BJ (cell line): ENCODE measurements at places on chromosomes 6 and 20.

DNA sequence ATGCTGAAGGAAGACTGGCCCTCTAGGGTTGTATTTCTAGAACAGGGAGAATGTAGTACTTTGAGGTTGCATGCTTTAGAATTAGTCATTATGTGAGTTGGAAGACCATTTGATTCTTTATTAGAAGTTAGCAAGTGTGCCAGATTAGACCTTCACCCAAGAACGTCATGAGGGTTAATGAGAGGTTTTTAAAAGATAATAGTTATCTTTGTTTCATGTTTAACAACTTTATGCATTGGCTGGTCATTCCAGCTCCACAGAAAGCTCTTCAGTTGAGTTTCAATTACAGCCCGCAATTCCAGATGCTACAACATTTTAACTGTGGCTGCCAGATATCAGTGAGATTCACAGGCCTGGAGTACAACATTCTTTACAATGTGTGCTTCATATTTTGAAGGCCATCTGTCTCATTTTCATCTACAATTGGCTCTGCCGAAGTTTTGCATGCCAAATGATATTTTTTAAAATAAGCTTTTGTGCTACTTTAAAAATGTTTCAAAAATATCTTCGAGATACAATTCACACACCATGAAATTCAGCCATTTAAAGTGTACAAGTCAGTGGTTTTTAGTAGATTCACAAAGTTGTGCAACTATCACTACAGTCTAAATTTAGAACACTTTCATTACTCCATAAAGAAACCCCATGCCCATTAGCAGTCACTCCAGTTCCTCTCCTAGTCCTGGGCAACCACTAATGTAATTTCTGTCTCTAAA is 61.1 kb upstream of the FBXO30 start:
- DNase-seq = no peak

- DNase-seq = no peak
These were observed 383.8 kb downstream of the ADGRB3 start for GRCh38 chr6:69018906-69019305.

- no peak for DNase-seq
These were observed 868 bp downstream of the SAMD10 start for GRCh38 chr20:63978319-63979228.

DNA sequence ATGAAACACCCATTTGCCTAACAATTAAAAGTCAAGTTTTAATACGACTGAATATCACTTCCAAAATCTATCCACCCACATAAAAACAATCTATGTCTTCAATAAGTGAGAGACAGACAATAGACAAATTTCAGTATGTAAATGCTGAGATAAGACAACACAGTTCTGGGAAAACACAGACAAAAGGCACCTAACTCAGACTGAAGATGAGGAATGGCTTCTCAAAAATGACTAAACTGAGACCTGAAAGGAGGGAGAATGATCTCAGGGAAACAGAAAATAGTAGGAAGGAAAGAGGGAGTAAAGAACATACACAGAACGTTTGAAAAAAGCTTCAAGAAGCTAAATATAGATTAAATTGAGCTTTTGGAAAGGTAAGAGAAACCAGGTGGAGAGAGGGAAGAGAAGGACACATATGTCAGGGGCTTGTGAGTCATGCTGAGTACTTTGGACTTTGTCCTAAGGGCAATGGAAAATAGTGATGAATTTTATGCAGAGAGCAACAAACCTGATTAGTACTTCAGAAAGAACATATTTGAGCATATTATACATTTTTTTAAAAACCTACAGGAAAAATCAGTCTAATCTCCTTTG is 16.1 kb downstream of the LMBRD1 start:
- no peak for DNase-seq

DNA sequence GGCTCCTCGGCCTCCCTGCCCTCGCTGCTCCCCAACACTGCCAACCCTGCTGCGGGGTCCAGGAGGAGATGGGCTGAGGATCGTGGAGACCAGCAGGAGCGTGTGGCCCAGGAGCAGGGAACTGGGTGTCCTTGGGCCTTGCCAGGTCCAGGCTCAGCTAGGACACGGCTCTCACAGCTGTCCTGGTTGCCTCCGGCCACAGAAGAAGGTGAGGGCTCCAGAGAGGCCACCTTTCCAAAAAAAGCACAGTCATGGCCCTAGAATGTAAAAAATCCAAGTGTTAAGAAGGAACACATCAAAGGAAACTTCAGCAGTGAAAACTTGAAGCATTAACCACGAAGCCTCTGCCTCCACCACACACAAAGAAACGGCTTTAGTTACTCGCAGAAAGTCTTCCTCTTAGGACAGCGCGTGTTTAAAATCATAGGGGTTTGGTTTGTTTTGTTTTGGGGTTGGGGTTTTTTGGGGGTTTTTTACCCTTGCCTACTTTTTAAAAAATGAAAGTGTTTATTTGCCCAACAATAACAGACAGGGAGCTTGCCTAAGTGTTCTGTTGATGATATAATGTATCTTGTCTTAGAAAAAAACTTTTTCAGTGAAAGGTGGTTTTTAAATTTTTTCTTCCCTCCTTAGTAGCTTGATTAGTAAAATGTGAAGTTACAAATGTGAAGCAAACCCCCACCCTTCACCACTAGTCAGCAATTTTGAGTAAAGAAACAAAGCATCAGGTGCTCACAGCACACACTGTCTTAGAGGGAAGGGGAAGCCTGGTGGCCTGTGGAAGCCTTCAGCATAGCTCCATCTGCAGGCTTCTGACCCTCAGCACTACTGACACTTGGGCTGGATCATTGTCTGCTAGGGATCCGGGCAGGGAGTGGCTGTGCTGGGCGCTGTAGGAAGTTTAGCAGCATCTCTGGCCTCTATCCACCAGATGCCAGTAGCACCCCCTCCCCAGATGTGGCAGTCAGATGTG is 60.0 kb downstream of the PTPN1 start:
- DNase-seq = no peak

DNA sequence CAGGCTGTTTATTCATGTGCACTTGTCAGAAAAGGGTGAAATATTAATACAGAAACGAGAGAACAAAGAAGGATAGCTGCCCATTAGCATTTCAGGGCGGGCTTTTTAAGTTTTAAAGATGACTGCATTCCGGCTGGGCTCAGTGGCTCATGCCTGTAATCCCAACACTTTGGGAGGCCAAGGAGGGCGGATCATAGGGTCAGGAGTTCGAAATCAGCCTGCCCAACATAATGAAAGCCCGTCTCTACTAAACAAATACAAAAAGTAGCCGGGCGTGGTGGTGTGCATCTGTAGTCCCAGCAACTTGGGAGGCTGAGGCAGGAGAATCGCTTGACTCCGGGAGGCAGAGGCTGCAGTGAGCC is 130.5 kb downstream of the HFE start:
- DNase-seq = no peak

- no peak for DNase-seq
These were observed 47.7 kb upstream of the F13A1 start for GRCh38 chr6:6368040-6368683.

DNA sequence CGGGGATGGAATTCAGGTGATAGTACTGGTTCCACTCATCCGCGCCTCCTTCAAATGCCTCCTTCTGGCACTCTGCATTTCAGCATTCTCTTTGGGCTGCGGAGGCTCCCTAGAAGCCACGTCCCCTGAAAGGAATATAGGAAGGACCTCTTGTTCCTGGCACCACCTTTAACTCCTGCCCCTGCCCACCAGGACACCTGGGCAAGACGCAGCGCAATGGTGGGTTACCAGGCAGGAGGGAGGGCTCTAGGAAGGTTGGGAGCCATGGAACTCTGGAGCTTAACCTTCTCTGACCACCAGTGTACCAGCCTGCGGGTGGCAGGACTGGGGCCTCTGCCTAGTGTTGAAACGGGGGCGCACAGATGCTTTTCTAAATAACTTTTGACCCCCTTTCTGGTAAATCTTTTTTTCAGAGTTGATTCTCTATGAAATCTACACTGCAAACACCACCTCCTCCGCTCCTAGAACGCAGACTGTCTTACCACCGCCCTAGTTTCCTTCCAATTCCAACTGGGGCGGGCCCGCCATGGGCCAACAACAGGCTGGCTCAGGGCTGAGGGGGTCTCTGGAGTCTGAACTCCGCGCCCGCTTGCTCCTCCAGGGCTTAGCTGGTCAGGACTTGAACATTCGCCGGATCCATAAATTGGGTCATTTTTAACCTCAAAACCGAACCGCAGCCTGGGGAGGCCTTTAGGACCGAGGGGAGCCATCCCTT is 871 bp upstream of the SYNDIG1 start:
- DNase-seq = no peak

- no peak for DNase-seq
These were observed 22.9 kb downstream of the TOX2 start for GRCh38 chr20:43937591-43937990.

DNA sequence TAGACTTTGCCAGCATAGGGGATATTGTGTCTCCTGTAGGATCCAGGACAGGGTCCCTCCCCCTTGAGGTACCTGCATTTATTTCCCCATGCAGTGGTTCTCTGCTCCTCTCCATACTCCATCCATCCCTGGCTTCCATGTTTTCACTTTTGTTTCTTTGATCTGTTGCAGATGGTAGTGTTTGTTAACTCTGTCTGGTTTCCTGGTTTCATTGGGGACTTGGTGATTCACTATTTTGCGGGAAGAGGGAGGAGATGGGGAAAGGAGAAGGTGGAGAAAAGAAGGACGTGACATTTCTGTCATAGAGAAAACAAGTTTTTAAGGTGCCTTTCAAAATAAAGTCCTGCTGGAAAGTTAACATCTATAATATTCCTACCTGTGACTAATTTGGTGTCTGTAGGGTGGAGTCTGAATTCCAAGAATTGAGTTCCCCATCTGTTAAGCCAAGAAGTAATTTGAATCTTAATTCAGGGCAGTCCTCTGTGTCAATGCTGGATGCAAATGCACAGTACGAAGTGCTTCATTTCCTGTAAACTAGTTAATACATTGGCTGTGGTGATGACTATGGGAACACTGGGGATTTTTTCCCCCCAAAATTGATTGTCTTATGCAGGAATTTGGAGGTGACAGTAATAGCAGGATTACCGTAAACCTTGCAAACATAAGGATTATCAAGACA is 6.9 kb upstream of the RNF144B start:
- DNase-seq = no peak

- no peak for DNase-seq
These were observed 40.2 kb upstream of the SAMHD1 start for GRCh38 chr20:36991703-36992102.

- DNase-seq = no peak
These were observed 63.5 kb downstream of the TRMT6 start for GRCh38 chr20:5886788-5887187.

- no peak for DNase-seq
These were observed 63.1 kb downstream of the TTI1 start for GRCh38 chr20:37969949-37970855.

GRCh38 chr20:14113416-14113815 is 118.1 kb downstream of the MACROD2 start:
- no peak for DNase-seq

DNA sequence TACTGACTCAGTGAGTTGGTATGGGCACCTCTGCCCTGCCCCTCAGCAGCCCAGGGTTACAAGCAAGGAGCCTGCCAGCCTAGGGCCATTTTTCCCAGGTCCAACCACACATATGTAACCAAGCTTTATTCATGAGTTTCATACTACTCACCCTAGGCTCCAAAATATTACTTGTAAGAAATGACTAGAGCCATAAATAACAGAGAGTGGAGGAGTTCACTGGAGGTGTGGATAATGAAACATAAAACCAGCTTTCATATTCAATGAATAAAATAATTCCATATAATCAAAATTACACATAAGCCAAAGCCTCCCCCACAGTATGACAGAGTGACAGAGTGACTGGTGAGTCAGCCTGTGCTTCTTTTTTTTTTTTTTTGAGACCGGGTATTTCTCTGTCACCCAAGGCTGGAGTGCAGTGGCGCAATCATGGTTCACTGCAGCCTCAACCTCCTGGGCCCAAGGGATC is 229.8 kb upstream of the SASH1 start:
- DNase-seq = no peak

- DNase-seq = no peak
These were observed 34.0 kb upstream of the TRAM2 start for GRCh38 chr6:52610745-52611355.
